ENCODE measurements at places on chromosomes 7 and 10. TPM values are rescaled to one million over a fixed set of nuclear protein-coding genes. Genes with fewer than 3 reads are reported as not detected.

DNA sequence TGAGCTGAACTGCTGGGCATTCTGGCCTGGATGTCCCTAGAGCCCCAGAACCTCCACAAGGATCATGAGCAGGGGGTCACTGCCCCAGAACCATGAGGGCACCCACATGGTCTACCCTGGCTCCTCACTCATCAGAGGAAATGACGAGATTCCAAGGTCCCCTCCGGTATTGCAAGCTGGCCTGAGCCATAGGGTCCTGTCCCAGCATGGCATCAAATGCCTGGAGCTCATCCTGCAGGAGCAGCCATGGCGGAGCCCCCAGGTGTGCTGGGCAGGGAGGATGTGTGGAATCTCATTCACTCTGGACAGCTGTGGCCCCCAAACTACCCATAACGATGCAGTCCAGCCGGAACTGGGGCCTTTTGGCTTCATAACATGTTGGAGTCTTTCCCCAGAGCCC lies 66.6 kb upstream of the ANTXRL start:
- H3K27ac ChIP-seq: no peak overlapping the region
- H3K36me3 ChIP-seq: no peaks in the 10 kb centered on the region
- no peaks in the 10 kb centered on the region for H3K4me1 ChIP-seq
- H3K4me3 ChIP-seq: no peak overlapping the region

The TMEM270 gene
- total RNA-seq: not detected

The BCAP29 gene
- total RNA-seq: 276 TPM

The EBF3 gene
- total RNA-seq: 8.4 TPM

The TMEM243 gene
- total RNA-seq: 122 TPM
